ENCODE measurements at places on chromosomes 11 and 22.

DNA sequence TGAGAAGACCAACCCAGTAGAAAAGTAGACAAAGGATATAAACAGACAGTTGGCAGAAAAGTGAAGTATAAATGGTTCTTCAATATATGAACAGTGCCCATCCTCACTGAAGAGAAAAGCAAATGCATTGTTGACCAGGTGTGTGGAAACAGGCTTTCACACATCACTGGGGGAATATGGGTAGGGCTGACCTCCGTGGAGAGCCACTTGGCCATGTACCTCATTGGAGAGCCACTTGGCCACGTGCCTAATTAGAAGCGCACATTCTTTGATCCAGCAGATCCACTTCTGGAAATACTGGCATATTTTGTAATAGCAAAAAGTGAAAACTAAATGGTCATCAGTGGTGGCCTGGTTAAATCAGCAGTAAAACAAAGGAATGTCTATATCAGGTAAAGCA is 43.2 kb downstream of the PPP6R3 start:
- no peak for DNase-seq

DNA sequence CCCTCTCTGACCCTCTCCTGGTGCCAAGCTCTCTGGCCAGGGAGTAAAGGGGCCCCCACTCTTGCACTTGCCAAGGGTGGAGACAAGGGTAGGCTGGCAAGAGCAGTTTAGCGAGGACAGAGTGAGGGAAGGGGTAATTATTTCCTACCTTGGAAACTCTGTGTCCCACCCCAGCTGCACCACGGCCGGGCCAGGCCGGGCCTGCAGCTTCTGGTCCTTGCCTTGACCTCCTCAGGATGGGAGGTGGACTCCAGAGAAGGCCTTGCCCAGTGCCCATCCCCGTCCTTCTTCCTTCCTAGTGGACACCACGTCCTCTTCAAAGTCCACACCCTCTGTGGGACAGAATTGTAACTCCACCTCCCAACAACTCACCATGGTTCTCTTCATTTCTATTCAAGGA is 18.4 kb upstream of the OSBPL5 start:
- no peak for DNase-seq

- no peak for DNase-seq
Measured at GRCh38 chr11:8231979-8232378, 31.7 kb downstream of the LMO1 start.

- DNase-seq, result no peak
Measured at GRCh38 chr11:83682611-83682973, 396.4 kb upstream of the CCDC90B start.

GRCh38 chr22:25024895-25025294 is 72.4 kb downstream of the KIAA1671 start:
- DNase-seq, result no peak

DNA sequence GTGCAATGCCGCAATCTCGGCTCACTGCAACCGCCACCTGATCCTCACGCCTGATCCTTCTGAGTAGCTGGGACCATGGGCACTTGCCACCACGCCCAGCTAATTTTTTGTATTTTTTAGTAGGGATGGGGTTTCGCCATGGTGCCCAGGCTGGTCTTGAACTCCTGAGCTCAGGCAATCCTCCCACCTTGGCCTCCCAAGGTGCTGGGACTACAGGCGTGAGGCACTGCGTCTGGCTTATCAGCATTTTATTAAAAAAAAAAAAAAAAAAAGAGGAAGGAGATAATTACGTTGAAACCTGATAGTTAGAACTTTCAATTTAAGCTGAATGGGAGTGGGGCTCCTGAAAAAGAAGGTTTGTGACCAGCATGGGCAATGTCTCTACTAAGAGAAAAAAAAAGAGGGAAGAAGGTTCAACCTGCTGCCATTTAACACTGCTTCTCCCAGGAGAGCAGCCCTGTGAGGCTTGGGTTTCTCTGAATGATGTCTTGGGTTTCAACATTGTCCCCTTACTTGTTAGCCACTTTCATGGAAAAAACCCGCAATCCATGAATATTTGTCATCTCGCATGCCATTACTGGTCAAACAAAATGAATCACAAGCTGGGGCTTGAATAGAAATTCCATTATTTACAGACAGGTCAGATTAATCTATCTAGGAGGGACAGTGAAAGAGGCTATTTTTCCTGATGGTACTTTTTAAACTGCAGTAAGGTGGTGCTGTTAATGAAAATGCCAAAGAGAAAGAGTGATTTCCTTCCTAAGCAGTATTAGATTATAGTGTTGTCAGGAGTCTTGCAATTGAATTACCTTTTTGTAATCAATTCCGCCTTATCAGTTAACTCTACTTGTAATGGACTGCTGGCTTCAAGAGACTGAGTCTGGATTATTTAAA is 72.5 kb downstream of the PACS1 start:
- DNase-seq, result no peak

GRCh38 chr11:78564490-78565467 is 9.9 kb downstream of the NARS2 start:
- DNase-seq, result no peak

- no peak for DNase-seq
Measured at GRCh38 chr22:50243685-50244419, 971 bp downstream of the TUBGCP6 start.

All from NCI-H187 treated with DMSO at 0.1 percent for 48 hours (cell line).